ENCODE measurements at places on chromosomes 6 and 20. TPM values are rescaled to one million over a fixed set of nuclear protein-coding genes. Genes with fewer than 3 reads are reported as not detected.

The WFDC12 gene
- total RNA-seq: not detected

The CDK19 gene
- total RNA-seq: 25.8 TPM

The C4B gene
- 3.4 TPM for total RNA-seq

The DCDC2 gene
- total RNA-seq: not detected

The ACTL10 gene
- total RNA-seq: 4.9 TPM

The SPTLC3 gene
- 0.17 TPM for total RNA-seq

The PBOV1 gene
- not detected for total RNA-seq

The SPEF1 gene
- not detected for total RNA-seq

The PARD6B gene
- 4.4 TPM for total RNA-seq

The NMBR gene
- not detected for total RNA-seq

The KCNK16 gene
- total RNA-seq: not detected

The GJA10 gene
- 0.25 TPM for total RNA-seq

The CRISP2 gene
- total RNA-seq: not detected

The FAXC gene
- not detected for total RNA-seq

The TRIM38 gene
- 24.0 TPM for total RNA-seq

The SLC32A1 gene
- total RNA-seq: not detected

The RAET1E gene
- total RNA-seq: not detected

The ZGPAT gene
- 41.1 TPM for total RNA-seq

The CPXM1 gene
- 0.10 TPM for total RNA-seq

The TPD52L2 gene
- total RNA-seq: 44.8 TPM

The OR12D3 gene
- total RNA-seq: not detected

The LPA gene
- total RNA-seq: not detected

The ECT2L gene
- total RNA-seq: not detected

The MYLK4 gene
- total RNA-seq: 0.20 TPM

The LY6G6C gene
- not detected for total RNA-seq
